AG08396 (cell line): ENCODE measurements at places on chromosomes 16 and 17.

GRCh38 chr16:77590707-77591106 is 131.6 kb upstream of the NUDT7 start:
- DNase-seq, result no peak

DNA sequence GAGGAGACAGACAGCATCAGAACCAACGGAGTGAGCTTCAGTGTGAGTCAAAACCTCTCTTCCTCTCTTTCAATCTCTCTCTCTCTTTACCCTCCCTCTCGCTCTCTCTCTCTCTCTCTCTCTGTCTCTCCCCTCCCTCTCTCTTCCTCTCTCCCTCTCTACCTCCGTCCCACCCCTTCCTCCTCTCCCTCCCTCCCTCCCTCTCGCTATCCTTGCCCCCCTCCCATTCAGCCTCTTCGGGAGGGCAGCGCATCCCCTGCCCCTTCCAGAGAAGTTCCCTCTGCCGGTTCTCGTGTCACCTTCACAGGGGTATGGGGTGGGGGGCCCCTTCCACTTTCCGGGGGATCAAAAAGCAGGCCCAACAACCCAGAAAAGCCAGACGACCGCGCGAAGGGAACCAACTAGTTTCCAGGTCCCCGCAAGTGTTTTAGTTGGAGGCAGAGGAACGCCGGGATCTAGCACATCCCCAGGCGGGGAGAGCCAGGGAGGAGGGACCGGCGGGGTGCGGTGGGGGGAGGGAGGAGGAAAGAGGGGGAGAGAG is 28.9 kb upstream of the RBFOX1 start:
- no peak for DNase-seq

DNA sequence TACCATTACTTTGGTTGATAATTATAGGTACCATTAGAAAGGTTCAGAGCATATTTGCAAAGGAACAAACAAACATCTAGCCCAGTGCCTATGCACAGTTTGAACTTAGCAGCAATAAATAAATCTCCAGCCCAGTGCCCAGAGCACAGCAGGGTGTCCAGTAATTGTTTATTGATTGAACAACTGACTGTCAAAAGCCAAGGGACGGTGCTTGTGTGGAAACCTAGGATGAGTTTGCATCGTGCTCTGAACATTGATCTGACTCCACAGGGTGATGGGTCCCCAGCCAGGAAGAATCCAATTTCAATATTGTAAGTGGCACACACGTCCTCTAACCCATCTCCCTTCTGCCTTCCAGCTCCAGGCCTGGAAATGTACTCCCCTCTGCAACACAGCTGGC is 625.5 kb upstream of the C16orf82 start:
- no peak for DNase-seq

- peak; percentile 72 for DNase-seq
These were observed 32.0 kb downstream of the KDM8 start for GRCh38 chr16:27235055-27235937.

- DNase-seq, result peak; percentile 98
These were observed at the start of gene JUP for GRCh38 chr17:41786227-41787020. Gene JUP, minus strand, starts transcription at chr17:41786711. Its CDS starts 14,857 bp downstream, at chr17:41771854.

DNA sequence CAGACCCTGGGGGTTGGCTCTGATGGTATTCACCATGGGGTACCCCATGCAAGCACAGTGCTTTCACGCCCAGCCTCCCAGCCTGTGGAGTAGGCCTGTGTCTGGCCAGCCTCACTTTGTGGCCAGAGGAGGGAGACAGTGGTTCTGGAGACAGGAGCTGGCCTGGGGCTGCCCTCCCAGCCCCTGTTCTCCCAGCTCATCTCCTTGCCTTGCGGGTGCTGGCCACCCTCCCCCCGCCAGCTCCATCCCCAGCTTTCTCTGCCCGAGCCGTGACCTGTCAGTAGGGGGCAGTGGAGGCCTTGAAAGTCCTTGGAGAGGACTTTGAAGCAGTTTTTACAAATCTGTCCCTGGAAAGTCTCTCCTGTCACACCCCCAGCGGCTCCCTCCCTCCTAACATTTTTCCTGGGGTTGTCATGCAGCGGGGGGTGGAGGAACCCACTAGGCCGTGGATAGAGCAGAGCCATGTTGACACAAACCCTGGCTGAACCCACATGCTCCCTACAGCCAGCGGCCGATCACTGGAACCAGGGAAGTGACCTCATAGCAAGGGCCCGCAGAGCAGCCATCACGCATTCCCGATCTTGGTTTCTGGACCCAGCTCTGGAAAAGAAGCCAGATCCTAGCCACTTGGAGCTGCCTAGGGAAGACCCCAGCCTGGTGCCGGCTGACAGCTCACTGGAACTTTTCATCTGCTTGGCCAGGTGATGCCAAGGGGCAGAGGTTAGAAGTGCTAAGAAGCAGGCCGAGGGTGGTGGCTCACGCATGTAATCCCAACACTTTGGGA is 289.4 kb downstream of the SEC14L1 start:
- DNase-seq, result peak; percentile 93

GRCh38 chr17:65121916-65122806 is 15.0 kb upstream of the RGS9 start:
- DNase-seq, result no peak

- no peak for DNase-seq
These were observed 13.5 kb downstream of the ACTG1 start for GRCh38 chr17:81498953-81499600.

GRCh38 chr16:30354423-30355143 is 525 bp downstream of the CD2BP2 start:
- DNase-seq, result no peak

- DNase-seq, result no peak
These were observed 5.4 kb upstream of the PIK3R6 start for GRCh38 chr17:8872705-8873435.

GRCh38 chr16:51383909-51384308 is 232.8 kb upstream of the SALL1 start:
- no peak for DNase-seq

DNA sequence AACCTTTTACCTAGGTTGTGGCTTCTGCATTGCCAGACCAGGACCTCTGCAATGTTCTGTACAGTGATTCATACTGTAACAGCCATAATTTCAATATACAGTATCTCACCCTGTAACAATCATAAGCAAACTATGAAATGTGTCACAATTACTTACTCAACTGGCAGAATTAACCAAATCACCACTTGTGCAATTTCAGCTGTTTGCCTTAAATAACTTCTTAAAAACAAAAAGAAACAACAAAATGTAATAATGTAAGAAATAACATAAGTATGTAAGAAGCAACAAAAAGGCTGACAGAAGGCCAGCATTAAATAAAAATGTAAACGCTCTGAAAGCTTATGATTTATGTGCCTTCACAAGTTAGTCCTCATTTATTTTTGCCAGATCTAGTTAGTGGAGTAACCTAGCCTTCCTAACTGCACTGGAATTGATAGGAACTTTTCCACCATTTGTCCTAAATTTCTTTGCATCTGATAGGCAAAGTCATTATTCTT is 96.9 kb downstream of the SKAP1 start:
- DNase-seq, result no peak

DNA sequence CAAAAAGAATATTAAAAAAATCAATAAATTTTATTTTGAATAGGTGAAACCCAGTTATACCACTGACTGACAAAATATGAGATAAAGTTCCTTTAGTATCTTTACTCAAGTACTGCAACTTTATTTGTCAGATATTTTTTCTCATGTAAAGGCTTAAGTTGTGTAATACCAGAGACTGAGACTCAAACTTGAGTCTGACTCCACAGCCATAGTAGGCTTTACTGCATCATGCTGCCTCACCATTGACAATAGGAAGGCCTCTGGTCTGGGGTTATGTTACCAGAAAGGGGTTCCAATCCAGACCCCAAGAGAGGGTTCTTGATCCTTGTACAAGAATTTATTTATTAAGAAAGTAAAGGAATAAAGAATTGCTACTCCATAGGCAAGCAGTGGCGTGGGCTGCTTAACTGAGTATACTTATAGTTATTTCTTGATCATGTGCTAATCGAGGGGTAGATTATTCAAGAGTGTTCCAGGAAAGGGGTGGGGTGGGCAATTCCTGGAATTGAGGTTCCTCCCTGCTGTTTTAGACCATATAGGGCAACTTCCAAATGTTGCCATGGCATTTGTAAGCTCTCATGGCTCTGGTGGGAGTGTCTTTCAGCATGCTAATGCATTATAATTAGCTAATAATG is 187.4 kb upstream of the WSB1 start:
- no peak for DNase-seq

GRCh38 chr16:57914244-57915173 is 56.4 kb downstream of the CNGB1 start:
- DNase-seq, result no peak

GRCh38 chr16:73546341-73546845 is 498.5 kb upstream of the ZFHX3 start:
- DNase-seq, result no peak

DNA sequence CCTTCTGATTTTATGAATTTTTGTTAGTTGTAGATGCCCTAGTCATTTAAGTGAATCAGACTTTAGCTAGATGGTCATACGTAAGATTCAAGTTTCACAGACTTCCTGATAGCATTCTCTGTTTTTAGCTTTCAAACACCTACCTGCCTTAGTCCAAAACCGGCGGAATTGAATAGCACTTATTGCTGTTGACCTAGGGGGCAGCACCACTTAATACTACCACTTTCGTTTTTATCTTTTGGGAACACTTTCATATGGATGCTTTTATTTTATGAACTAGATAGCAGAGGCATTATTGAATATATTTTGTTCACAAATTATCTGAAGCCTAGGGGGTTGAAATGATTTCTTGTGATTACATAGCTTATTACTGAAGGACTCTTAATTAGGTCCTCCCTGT is 31.5 kb downstream of the TADA2A start:
- no peak for DNase-seq

- DNase-seq, result no peak
These were observed 1.4 kb downstream of the MMD start for GRCh38 chr17:55420067-55420775.

DNA sequence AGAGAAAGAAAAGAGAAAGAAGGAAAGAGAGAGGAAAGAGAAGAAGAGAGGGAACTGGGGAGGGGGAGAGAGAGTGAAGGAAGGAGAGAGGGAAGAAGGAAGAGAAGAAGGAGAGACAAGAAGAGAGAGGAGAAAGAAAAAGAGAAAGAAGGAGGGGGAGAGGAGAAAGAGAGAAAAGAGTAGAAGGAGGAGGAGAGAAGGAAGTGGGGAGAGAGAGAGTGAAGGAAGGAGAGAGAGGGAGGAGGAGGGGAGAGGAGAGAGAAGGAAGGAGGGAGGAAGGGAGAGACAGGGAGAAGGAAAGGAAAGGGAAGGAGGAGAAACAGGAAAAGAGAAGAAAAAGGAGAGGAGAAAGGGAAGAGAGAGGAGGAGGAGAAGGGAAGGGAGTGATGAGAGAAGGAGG is 208.5 kb downstream of the MAF start:
- no peak for DNase-seq

DNA sequence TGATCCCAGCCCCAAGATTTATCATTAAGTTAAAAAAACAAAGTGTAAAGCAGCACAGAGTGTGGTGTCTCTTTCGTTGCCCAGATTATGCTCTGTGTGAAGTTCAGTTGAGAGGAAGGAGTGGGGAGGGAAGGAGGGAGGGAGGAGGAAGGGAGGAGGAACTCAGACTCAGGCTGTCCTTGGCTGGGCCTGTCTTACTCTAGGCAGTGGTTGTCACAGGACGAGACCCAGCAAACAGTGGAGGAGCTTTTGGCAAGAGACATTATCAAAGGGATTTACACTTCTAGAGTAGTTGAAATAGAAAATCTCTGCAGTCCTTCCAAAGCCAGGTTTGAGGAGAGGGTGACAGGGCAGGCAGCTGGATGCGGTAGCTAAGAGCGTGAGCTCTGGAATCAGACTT is 27.8 kb downstream of the KNOP1 start:
- no peak for DNase-seq

- DNase-seq, result no peak
These were observed 133.4 kb downstream of the SPACA3 start for GRCh38 chr17:33124871-33125551.

DNA sequence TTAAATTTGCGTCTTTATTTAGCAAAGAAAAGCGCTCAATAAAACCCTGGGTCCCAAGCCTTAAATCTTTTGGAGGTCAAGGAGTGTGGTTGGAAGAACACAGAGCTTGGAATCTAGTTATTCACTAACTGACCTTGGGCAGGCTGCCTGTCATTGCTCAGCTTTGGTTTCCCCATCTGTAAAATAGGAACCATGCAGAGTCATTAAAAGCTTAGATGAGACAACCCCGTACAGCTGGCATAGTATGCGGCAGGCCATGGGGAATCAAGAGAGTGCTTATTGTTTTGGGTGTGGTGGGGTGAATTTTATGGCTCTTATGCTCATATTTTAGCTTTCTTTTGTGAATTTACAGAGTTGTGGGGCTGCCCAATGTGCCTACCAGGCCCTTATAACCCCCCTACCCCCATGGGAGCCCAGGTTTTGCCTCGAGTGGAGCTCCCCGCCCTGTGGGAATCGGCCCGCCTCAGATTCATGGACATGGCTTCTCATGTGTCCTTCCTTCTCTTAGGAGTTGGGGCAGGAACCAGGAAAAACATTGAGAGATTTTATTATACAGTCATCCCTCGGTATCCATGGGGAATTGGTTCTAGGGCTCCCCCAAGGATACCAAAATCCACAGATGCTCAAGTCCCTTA is 113.5 kb downstream of the CLEC16A start:
- no peak for DNase-seq

- no peak for DNase-seq
These were observed 498.5 kb downstream of the WWOX start for GRCh38 chr16:78597809-78598570.

GRCh38 chr16:70786020-70786755 is 14.8 kb downstream of the VAC14 start:
- DNase-seq, result no peak
